ENCODE measurements at places on chromosomes 1 and 21.

- DNase-seq, result no peak
Observed at GRCh38 chr21:19553919-19554615, 1150.5 kb upstream of the TMPRSS15 start.

- DNase-seq, result no peak
Observed at GRCh38 chr1:162500805-162501204, 3.2 kb downstream of the UHMK1 start.

- no peak for DNase-seq
Observed at GRCh38 chr1:20727746-20728316, 4.7 kb downstream of the SH2D5 start.

DNA sequence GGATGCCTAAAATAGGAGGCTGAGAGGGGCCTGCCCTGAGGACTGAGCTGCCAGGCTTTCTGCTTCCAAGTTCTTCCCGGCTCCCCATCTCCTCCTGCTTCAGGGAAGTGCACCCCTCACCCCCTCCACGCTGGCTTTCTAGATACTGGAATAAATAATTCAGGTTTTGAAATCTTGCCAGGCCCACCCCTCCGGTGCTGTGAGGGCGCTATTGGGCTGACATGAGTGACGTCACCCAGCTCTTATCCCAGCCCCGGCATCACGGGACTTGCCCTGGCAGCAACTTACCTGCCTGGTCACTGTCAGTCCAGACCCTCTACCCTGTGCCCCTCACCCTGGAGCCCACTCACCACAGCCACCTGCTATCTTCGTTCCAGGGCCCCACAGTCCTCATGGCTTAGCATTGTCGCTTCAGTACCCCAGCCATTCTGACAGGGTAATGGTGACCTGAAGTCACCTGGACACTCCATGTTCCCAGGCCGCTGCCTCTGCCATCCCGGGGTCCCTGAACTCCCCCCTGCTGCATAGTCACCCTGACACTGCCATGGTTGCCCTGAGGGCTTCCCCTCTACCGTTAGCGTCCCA lies 819 bp upstream of the GPR3 start:
- no peak for DNase-seq

DNA sequence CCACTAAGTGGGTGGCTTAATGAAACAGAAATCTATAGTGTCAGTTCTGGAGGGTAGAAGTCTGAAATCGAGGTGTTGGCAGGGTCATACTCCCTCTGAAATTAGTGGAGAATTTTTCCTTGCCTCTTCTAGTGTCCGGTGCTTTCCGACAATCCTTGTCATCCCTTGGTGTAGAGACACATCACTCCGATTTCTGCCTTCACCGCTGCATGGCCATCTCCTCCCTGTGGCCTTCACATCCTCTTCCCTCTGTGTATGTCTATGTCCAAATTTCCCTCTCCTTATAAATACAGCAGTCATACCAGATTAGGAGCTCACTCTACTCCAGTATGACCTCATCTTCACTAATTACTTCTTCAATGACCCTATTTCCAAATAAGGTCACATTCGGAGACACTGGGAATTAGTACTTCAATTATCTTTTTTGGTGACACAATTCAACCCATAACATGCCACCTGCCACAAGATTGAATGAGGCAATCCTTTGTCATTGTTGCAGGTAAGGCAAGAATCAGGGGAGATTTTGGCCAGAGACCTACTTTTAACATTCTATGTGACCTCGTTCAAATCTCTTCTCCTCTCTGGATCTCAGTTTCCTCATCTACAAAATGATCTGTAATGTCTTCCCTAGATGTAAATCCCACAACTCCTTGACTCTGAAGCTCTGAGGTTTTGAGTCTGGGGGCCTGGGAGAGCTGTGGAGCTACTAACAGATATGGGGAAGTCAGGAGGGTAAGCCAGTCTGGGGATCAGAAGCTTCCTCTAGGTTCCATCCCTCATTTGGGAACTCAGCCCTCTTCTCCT lies 16.1 kb downstream of the NAV1 start:
- no peak for DNase-seq

GRCh38 chr1:107821340-107821739 lies 143.6 kb downstream of the VAV3 start:
- no peak for DNase-seq

- DNase-seq, result no peak
Observed at GRCh38 chr1:47442202-47442601, 4.4 kb downstream of the FOXD2 start.

DNA sequence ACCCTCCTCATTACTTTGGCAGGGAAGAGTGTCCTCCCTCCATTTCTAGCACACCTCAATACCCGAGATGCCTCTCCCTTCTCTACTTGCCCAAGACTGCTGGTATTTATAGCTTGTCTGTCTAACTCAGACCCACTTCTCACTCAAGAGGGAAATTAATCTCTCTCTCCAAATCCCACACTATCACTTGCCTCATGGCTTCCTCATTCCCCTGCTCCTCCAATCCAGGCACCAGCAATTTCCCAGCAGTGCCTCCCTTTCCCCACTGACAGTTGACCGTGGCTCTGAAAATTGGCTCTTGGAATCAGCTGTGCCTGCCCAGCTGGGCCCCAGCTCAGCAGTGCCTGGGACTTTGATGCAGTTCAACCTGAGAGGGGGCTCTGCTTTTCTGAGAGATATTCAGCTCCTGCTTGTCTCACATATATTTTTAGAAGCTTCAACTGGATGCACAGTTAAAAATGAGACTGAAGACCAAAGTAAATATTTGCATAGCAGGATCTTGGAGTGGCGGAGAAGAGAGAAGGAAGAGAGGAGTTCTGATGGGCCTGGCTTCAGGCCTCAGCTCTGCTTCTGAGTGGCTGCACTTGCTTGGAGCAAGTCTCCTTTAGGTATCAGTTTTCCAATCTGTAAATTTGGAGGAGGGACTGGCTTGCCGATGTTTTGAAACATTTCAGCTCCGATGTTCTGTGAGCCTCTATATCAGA lies 81.1 kb upstream of the SPATA6 start:
- no peak for DNase-seq

Data from breast epithelium (tissue), 4 donors.